ENCODE measurements at places on chromosomes 5 and 9.

DNA sequence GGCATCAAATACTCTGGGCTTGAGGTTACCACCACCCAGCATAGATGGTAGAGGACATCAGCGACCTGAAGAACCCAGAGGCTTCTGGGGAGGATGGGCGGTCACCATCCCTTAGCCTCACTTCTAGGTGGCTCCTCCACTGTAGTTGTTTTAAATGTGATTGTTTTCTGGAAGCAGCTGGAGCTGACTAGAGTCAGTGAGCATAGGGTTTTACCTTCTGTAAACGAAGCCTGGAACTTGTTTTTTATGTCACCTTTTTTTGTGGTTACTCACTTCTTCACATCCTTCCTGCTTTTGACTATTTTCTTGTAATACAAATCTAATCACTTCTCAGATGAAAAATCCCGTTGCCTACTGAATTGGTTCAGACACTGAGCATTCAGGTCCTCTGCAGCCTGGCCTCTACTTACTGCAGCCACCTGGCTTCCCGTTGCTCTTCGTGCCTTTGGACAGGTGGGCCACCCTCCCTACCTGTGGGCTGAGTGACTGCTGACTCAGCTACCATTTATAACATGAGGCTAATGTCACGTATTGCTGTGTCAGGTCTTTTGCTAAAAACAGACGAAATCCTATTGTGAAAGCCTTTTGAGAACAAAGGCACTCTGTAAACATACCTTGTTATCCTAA lies 167.8 kb downstream of the MAN2A1 start:
- no peak for DNase-seq

GRCh38 chr5:82885627-82886389 lies 191.4 kb downstream of the TMEM167A start:
- DNase-seq: peak; percentile 52

GRCh38 chr9:8365029-8365428 lies 565.5 kb upstream of the DMAC1 start:
- DNase-seq: peak; percentile 88

- DNase-seq: no peak
Observed at GRCh38 chr5:1009359-1010180, 968 bp downstream of the NKD2 start.

- DNase-seq: no peak
Observed at GRCh38 chr5:109788596-109788995, 98.9 kb downstream of the MAN2A1 start.

- no peak for DNase-seq
Observed at GRCh38 chr9:70367305-70367930, 47.0 kb downstream of the KLF9 start.

DNA sequence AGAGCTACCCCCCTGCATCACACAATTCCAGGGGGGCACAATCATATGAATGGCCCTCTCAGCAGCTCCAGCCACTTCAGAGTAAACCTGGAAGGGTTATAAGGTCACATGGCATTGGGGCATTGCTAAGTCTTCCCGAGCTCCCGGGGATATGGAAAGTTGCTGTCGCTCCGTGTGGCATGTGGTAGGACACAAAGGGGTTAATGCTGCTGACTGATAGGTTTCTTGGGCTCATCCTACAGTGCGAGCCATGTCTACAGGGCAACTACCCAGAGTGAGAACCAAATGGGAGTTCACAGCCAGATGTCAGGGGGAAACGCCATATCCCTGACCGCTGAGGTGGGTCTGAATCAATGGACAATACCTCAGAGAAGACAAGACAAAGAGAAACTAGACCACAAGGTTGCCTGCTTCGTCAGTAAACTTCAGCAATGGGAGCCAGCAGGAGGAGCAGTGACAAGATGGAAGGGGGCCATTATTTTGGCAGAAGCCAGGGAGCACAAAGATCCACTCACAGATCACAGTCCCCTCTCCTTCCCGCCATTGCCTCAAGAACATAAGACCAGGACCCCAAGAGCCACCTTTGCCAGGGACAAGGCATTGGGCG lies 52.4 kb upstream of the SHISAL2B start:
- no peak for DNase-seq

GRCh38 chr9:3032898-3033297 lies 189.0 kb upstream of the PUM3 start:
- DNase-seq: no peak

- no peak for DNase-seq
Observed at GRCh38 chr5:87394411-87395165, 18.1 kb downstream of the CCNH start.

DNA sequence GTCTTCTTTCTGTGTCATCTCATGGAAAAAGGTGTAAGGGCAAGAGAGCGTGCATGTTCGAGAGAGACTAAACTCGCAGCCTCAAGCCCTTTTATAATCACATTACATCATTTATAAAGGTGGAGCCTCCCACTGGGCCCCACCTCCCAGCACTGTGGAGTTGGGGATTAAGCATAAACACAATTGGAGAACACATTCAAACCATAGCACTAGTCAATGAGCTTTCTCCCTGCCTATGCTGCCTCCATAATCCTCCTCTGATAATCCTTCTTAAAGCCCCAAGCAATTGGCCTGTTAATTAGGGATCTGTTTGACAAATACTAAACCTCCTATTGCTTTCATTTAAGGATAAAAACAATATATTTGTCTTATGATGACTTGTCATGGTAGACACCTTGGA lies 99.6 kb downstream of the NMUR2 start:
- DNase-seq: no peak

GRCh38 chr5:90161414-90161813 lies 248.1 kb downstream of the CETN3 start:
- peak; percentile 43 for DNase-seq

DNA sequence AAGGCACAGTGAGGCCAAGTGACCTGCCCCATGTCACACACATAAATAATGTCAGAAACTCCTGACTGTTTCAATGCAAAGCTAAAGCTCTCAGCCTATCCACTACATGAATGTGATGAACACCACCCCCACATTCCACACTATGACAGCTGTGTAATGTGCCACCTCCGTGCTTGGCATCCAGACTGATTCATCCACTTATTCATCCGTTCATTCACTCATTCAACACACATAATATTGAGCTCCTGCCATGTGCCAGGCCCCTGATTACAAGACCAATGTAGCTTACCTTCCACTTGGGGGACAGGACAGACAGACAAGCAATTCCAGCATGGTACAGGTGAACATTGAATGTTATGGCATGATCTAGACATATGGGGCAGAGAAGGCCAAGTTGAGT lies 46.2 kb upstream of the FABP6 start:
- no peak for DNase-seq

DNA sequence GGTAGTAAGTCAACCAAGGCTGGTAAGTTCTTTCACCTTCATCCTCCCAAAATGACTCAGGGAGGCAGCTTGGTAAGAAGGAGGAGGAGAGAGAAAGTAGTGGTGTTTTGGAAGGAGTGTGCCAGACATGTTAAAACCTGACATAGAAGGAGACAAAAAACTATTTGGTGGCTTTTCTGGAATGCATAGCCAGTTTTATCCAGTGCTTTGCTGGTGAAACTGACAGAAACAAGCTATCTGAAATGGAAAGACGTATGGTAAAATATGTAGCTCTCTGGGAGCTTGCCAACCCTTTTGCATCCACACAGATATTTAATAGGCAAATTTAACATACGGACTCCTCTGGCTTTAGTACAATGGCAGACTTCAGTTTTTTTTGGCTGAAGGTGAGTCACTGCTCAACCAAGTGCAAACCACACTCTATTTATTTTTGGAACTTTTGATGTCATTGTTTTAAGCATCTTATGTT lies 45.4 kb downstream of the RAB14 start:
- no peak for DNase-seq

DNA sequence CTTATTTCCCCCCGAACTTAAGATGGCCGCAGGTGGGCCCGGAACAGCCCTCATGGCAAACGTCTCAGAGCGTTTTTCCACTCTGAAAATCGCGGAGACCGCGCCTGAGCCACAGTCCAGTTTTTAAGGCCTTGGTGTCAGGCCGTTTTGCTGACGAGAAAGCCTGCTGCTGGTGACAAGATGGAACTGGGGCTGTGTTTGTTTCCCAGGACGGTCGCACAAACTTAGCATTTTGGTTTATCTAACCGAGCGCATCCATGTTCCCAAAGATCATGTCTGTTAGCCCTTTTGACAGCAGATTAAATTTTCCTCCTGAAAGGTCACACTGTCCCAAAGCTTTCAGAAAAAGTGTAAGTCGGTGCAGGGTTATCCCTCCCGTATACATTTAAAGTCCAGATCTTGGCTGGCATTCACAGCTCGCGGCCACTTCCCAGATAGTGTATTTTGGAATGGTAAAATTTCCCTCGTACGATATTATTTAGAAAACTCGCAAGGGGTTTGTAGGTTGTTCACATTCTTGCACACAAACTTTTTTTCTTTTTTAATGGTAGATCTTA lies 812 bp downstream of the SREK1 start:
- no peak for DNase-seq

GRCh38 chr5:150458802-150459557 lies 9.4 kb upstream of the RPS14 start:
- peak; percentile 79 for DNase-seq

GRCh38 chr9:69273161-69273560 lies 51.9 kb upstream of the ENTREP1 start:
- DNase-seq: no peak

DNA sequence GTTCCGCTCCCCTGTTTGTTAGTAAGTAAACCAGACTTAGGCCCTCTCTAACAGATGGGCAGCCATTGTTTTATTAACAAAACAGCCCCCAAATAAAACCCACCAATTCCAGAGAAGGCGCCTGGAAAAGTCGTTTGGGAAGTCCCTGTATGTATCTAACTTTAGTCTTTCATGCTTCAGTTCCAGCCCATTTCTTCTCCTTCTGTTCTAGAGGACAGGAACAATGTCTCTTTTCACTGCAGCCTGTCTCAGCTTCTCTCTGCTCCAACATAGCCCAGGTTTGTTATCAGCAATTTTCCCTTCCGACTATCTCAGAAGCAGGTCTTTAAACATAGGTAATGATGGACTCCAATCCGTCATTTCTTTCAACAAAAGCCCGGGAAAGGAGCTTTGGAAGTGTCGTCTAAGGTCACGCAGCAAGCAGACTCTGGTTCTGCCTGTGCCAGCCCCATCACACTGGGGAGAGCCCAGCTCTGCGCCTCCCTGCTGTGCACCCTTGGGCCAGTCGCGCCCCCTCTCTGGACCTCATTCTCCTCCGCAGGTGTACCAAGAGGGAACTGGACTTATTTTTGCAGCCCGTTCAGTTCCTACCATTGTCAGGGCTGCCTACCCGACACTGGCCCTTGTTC lies 9.6 kb upstream of the AKNA start:
- no peak for DNase-seq

DNA sequence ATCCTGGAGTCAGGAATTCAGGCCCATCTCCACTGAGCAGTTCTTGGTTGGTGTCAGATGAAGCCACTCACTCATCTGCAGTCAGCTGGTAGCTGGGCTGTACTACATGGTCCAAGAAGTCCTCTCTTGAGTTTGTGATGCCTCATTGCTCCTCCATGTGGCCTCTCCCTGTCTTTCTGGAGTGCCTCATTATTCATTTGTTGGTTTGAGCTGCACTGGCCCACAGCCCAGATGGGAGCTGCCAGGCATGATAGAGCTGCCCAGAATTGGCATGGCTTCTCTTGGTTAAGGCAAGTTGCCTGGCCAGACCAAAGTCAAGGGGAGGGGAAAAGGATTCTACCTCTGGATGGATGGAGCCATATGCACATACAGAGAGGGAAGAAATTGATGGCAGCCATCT lies 8.0 kb downstream of the PTCD2 start:
- DNase-seq: no peak

DNA sequence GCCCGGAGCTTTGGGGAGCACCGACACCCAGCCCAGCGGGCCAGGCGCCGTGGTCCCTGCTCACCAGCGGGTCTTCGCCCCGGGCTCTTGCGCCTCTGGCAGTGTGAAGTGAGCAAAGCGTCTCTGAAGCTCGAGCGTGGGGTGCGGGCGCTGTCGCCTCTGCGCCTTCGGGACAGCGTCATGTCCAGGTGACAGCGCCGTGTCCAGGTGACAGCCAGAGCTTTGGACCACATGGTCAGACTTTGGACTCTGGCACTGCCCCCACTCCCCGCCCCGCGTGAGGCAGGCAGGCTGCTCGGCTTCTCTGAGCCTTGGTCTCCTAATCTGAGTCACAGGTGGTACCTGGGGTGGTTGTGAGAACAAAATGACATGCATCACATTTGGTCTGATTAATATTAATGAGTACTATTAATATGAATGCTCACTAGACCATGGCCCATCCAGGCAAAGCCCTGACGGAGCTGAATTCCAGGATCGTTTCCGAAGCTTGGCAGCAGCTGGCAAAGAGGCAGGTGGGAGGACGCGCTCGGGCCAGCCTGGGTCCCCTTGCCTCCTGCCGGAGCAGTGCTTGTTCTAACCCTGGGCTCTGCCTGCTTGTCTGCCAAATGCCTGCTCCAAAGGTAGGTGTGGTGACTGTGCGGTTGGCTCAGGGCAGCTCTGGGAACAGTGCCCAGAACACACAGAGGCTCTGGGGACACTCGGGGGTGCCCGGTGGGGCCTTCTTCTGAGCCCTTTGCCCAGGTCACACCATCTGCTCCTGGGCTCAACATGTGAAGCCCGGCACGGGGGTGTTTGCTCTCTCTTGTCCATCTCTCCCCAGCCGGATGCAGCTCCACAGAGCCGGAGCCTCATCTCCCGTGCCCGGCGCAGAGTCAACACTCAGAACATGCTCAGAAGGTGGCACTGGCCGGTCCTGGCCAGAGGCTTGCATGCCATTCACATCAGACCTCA lies 157.1 kb downstream of the OLFM1 start:
- no peak for DNase-seq

GRCh38 chr5:35924122-35924949 lies 14.1 kb downstream of the CAPSL start:
- no peak for DNase-seq

GRCh38 chr9:111825468-111826145 lies 30.9 kb upstream of the SHOC1 start:
- DNase-seq: no peak

GRCh38 chr5:12865529-12865928 lies 961.3 kb upstream of the CTNND2 start:
- no peak for DNase-seq

DNA sequence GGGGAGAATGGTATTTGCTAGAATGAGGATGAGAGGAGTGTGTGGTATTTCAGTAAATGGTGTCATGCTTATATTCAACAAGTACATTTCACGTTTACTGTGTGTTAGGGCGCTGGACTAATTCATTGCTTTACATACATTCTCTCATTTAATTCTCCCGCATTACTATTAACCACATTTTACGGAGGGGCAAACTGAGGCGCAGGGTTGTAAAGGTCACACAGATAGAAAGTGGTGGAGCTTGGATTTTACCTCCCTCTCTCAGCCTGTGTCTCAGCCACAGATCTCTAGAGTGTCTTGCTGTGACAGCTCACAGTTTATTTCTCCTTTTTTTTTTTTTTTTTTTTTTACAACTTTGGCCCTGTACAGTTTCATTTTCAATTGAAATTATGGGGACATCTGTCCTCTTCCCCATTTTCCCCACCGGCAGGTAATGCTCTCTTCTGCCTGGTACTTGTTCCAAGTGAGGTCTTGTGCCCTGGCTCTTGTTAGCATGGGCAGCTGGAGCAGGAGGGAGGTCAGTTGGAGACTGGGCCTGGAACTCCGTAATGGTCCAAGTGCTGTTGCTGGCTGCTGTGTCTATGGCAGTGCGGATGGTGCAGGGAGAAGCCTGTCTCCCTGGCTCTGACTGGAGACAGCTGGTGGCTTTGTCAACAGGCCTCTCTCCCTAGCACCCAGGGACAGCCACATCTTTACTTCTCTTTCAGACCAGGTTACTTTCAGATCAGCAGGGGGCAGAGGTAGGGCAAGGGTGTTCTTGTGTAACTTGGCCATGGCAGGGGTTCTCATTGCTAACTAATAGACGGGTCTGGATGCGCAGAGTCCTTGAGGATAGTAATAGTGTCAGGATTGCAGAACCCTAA lies 20.5 kb upstream of the NDST1 start:
- peak; percentile 32 for DNase-seq
